GM12891 (cell line): ENCODE measurements at places on chromosomes 2 and 18.

- DNase-seq = no peak
These were observed 172.8 kb downstream of the ANTXR1 start for GRCh38 chr2:69185807-69186206.

DNA sequence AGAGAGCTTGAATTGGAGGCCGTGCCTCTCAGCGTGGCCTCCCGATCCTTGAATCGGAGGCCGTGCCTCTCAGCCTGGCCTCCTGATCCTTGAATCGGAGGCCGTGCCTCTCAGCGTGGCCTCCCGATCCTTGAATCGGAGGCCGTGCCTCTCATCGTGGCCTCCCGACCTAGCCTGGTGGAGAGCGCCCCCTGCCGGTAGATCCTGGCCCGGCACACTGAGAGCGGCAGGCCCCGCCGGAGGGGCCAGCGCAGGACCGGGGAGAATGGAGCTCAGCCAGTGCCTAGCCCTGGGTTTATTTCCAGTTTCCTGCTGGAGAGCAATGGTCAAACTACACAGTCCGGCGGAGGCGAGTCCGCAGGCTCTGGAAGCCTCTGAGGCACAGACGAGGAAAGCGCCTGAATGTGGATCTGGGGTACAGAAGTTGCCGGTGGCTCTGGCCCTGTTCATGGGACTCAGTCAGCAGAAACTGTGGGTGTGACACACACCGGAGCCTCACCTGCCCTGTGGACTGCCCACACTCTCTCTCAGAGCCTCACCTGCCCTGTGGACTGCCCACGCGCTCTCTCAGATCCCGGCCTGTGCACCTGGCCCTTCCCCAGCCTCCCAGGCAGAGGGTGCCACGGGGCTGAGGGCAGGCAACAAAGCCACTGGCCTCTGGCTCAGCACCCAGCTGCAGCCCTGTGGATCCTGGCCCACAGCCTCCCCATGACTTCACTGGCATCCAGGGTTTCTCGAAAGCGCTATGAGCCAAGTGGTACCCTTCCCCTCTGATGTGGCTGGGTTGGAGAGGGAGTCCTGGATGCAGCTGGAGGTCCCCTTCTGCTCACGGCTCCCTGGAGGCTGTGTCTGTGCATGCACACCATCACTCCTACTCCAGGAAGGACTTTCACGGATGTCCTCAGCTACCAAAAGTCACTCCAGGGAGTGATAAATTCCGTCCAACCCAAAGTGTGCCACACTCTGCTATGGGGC lies 1.5 kb downstream of the IL36B start:
- DNase-seq = no peak

GRCh38 chr2:3102922-3103569 lies 274.6 kb downstream of the EIPR1 start:
- DNase-seq = no peak

DNA sequence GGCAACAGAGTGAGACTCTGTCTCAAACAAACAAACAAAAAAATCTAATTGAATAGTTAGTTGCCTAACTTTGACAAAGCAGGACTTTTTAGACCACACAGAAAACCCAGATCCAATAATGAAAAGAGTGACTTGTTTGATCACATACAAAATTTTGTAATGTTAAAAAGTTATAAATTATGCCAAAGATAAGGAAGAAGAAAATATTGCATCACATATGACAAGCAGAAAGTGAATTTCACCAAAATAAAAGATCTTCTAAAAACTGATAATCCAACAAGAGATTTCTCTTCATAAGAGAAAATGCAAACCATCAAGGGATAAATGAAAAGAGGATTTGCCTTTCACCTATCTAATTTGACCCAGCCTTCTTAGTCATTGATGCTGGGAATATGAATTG lies 2.8 kb upstream of the RMP24 start:
- DNase-seq = no peak

GRCh38 chr2:27171351-27171848 lies 22.6 kb downstream of the TCF23 start:
- DNase-seq = no peak

DNA sequence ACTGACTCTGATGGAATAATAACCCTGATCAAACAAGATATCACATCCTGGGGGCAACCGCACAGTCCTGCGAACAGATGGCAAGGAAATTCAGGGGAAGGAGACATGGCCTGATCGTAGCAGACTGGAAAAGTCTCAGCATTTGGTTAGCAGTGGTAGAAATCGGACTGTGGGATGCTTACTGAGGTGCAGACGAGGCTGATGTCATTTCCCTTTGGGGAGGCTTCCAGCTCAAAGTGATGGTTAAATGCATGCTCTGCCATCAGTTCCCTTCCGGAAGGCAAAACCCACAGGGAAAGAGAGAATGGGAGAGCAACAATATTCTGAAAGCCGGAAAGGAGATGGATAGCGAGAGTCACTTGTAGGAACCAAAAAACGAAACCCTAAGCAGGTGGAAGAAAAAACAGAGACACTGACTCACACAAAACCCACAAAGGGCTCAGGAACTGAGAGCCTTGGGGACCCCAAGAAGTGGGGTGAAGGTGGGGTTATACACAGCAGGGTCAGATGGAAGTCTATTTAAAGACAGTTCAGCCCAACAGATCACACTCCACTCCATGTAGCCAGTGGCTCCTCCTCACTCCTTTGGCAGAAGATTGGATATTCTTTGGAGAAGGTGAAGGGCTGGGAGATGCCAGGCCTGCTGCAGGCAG lies 93.1 kb downstream of the INPP5D start:
- no peak for DNase-seq

DNA sequence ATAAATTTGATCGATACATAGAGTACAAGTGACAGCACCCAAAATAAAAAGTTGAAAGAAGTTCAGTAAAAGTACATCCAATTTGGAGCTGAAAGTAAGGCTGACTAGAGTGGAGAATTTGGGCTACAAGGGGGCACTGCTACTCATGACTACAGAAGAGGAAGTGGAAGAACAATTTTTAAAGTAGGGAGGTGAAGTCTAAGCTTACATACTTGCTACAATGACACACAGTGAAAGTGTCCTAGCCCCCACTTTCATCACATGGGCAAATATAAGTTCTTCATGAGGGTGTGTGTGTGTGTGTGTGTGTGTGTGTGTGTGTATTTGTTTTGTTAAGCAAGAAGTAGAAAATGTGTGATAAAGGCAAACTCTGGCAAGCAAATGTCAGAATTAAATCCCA lies 45.7 kb downstream of the MAP3K2 start:
- DNase-seq = no peak

DNA sequence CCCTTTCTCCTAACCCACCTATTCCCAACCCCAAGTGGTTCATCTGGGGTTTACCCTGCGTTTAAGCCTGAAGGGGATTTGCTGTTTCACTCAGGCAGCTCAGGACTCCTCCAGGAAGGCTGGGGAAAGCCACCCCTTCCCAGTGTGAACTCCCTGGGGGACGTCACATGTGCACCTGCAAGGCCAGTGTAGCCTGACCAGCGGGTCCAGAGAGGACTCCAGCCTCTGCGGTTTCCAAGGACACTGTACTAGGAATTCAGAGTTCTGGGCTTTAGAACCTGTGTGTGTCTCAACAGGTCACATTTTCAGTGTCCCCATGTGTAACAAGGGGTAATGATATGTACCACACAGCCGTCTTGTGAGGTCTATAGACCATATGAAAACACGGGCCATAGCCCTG lies 17.9 kb downstream of the EHD3 start:
- no peak for DNase-seq

GRCh38 chr2:70832386-70832785 lies 3.2 kb downstream of the CD207 start:
- no peak for DNase-seq

DNA sequence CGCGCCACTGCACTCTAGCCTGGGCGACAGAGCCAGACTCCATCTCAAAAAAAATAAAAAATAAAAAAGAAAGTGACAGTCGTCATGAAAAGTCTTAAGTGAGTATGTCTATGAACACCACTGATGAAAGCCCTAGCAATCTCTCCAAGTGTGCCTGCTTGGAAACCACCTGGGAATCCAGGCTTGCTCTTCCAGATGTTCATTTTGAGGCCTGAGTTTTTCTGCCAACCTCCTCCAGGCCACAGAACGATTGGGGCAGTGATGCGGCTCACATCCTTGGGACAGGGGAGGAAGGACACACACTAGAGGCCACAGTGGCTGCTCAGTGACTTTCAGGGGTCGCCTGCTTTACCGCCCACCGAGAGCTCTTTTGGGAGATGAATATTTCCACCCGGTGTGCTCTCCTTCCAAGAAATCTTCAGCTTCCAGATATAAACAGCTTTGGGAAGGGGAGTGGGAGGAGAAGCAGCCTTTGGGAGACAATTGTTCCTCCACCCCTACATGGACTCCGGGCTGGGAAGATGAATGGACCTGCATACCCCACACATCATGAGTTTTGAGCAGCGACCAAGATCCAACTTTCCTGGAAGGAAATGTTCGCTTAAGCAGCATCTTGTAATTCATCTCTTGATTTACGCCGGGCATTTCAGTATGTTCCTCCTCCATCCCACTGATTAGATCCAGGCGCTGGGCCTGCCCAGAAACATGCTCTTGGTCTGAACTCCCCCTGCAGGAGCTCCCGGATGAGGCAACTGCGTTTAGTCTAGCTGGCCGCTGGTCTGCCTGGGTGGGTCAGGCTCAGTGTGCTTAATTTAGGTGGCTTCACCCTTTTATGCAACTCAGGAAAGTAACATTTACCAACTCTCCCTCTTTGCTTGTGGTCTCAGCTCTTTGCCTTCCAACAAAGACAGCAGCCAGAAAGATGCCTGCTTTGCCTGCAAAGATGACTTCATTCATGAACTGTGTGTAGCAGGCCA lies 6.2 kb upstream of the ARMC9 start:
- DNase-seq = no peak

DNA sequence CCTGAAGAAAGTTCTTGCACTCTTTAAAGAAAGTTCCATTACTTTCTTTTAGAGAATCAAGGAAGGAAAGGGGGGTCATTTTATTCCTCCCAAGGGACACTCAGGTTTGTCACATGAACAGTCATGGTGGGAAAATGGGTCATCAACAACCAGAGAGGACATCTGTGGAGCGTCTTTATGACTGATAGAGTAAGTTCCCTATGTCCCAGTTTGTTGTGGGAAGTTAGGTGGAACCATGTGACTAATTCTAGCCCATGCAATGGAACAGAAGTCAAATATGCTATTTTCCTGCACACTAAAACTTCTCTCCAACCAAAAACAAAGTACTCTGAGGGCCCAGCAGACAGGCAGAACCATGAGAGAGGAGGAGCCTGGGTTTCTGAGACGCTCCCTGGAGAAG lies 165.6 kb upstream of the SERTAD2 start:
- no peak for DNase-seq

DNA sequence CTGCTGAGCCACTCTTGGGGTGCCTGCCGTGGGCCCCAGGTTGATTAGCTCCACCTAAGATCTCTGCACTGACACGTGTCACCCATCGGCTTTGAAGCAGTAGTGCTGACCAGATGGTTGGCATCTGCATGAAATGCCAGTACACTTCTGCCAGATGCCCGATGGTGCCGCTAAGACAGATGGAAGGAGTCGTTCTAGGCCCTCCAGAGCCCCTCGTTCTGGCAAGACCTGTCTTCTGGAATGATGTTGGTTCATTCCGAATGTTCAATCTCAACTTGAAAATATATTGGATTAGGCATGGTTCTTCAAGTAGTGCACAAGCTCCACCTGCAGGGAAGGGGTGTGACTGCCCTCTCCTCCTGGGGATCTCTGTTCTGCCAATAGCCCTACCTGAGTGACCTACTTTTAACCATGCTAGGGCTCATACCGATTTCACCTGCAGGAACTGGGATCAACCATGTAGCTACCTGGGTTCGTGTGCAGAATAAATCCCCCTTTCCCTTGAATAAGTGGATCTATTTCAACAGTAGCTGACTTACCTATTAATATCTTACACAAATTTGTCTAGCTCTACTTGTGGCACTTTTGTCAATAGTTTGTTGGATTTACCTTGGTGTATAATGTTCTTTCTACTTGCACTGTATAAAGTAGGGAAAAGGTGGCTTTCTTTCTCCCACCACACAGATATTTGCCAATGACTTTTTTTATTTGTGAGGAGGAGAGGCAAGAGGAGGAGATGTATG lies 342.6 kb downstream of the CTNNA2 start:
- DNase-seq = no peak

GRCh38 chr2:238502956-238503791 lies 76.4 kb downstream of the ASB1 start:
- DNase-seq = no peak

DNA sequence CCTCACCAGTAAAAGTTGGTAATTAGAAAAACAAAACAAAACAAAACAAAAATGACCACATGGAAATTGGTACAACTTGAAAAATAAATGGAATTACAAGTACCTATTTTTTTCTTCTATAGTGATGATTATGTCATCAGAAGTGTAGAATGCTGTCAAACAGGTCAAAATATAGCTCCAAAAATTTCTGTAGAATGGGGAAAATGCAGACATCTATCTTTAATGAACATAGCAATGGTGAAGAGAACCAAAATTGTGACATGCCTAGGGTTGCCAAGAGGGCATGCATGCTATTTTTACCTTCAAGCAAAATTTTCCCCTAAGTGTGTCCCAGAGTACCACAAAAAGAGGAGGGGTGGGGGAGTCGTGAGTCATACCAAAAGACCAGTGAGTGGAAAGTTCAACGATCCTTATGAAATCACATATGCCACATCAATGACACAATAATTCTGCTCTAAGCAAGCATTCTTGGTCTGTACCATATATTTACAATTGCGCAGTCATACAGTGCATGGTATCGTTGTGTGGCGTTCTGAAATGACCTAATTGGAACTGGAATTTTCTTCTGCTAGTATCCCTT lies 1436.4 kb downstream of the SUCLG1 start:
- DNase-seq = no peak
